Activated naive CD4-positive, alpha-beta T cell treated with anti-CD3 and anti-CD28 coated beads, Interleukin-2, amount 50 U/mL, for 16 hours (primary cell): ENCODE measurements at places on chromosomes 3 and 15.

- DNase-seq, result no peak
Measured at GRCh38 chr3:13044496-13045240, 28.6 kb downstream of the IQSEC1 start.

- no peak for DNase-seq
Measured at GRCh38 chr15:50506121-50506520, 40.3 kb downstream of the USP50 start.

DNA sequence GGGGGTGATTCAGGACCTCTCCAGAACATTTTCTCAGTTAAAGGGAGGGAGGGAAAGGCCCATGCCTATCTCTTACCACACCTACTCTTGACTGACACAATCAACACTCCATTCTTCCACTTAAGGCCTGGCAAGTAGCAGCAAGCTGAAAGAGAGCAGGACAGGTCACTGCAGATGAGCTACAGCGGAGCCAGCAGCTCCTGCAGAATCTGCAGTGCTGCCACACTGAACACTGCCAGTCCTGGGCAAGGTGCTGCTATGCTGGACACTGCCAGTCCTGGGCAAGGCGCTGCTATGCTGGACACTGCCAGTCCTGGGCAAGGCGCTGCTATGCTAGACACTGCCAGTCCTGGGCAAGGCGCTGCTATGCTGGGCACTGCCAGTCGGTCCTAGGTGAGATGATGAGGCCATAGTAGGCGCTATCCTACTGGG lies 143.7 kb downstream of the MYLK start:
- no peak for DNase-seq

GRCh38 chr3:104763007-104763406 lies 603.7 kb upstream of the ALCAM start:
- no peak for DNase-seq

- DNase-seq, result no peak
Measured at GRCh38 chr3:149473357-149474249, 894 bp upstream of the TM4SF4 start.

DNA sequence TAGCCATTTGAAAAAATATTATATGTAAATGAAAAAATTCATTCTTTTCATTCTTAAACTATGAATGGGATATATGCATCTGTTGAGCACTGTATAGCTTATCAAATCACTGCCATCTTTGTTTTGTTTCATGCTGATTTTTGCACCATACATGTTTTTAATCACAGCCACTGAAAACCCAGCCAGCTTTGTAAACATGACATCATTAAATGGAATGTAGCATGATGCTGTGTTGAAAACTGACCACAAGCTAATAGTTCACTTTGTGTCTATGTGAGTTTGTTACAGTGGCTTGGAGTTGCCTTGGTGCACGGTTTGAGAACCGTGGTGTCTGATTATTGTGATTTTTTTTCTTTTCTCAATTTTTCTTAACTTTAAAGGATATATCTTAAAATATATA lies 75.7 kb downstream of the GMPS start:
- no peak for DNase-seq

DNA sequence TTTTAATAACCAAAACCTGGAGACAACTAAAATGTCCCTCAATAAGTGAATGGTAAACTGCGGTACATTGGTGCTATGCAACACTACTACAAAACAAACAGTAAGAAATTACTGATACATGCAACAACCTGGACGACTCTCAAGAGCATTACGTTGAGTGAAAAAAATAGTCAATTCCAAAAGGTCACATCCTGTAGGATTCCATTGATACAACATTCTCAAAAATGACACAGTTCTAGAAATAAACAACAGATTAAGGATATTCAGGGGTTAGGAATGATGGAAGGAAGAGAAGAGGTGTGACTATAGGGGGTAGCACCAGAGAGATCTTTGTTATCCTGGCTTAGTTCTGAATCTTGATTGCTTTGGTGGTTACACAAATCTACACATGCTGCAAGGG lies 72.2 kb downstream of the ZNF148 start:
- DNase-seq, result no peak

GRCh38 chr15:63544258-63545026 lies 40.0 kb downstream of the USP3 start:
- no peak for DNase-seq

GRCh38 chr3:183301937-183302580 lies 49.0 kb downstream of the B3GNT5 start:
- no peak for DNase-seq

GRCh38 chr15:89947385-89947784 lies 34.6 kb upstream of the ARPIN start:
- DNase-seq, result no peak

DNA sequence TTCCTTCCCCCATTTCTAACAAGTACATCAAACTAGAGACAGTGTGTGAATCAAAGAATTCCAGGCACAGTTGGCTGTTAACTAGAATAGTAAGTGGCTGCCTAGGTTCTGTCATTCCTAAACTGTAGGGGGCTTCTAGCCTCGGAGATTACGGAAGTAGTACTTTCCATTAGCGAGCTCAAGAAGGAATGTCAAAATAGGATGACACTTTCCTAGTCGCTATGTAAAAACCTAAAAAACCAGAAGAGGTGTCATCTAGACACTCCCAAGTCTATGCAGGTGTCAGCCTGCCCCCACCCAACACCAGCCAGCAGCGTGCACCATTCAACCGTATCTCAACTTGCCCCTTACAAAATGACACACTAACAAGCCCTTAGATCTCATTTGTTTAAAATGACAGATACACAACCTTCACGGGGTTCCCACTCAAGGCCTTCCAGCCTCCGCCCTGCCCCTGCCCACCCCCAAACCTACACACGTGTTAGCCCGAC lies 874 bp downstream of the INO80 start:
- no peak for DNase-seq

GRCh38 chr3:2653706-2654105 lies 456.5 kb downstream of the IL5RA start:
- no peak for DNase-seq

DNA sequence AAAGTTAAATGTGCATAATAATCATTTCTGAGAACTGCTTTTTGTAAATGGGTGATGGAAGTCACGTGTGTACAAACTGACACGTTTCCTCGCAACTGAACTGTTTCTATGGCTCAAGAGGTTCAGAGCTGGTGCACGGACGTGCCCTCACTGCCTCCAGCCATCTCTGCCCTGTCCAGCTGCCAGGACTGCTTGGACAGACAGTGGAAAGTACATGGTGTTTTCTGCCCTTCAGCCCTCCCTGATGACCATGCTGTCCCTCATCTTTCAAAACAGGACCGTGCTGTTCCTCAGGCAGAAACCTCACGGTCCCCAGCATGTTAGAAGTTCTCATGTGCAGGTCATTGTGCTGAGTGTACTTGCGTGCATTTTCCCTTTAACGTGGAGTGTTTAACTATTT lies 38.7 kb downstream of the GJD2 start:
- DNase-seq, result no peak

GRCh38 chr15:33985751-33986150 lies 17.5 kb downstream of the CHRM5 start:
- no peak for DNase-seq

- no peak for DNase-seq
Measured at GRCh38 chr3:128323206-128324081, 143.2 kb downstream of the DNAJB8 start.

GRCh38 chr3:46407970-46408369 lies 911 bp downstream of the CCRL2 start:
- DNase-seq, result no peak

GRCh38 chr15:79539401-79539800 lies 107.3 kb downstream of the MINAR1 start:
- DNase-seq, result no peak

GRCh38 chr3:45182915-45183871 lies 37.0 kb upstream of the CDCP1 start:
- no peak for DNase-seq

GRCh38 chr15:29776859-29777258 lies 45.4 kb downstream of the TJP1 start:
- DNase-seq, result no peak

- no peak for DNase-seq
Measured at GRCh38 chr3:39332525-39332924, 3.0 kb downstream of the CCR8 start.

DNA sequence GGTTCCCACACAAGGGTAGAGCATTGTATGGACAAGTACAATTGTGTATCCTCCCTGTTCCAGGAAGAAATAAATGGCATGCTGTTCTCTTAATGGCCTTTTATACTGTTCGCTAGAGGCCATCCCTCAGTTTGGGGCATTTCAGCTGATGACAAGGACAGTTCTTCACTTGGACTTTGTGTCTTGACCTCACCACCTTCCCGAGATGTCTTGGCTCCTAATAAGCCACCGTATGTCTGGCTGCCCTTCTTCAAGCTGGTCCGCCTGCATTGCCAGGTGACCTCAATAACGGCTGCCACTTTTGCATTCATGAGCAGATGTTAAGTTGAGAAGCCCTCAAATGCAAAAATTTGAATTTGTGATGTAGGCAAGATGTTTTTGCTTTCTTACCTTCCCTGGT lies 24.1 kb downstream of the ZBTB38 start:
- DNase-seq, result no peak

DNA sequence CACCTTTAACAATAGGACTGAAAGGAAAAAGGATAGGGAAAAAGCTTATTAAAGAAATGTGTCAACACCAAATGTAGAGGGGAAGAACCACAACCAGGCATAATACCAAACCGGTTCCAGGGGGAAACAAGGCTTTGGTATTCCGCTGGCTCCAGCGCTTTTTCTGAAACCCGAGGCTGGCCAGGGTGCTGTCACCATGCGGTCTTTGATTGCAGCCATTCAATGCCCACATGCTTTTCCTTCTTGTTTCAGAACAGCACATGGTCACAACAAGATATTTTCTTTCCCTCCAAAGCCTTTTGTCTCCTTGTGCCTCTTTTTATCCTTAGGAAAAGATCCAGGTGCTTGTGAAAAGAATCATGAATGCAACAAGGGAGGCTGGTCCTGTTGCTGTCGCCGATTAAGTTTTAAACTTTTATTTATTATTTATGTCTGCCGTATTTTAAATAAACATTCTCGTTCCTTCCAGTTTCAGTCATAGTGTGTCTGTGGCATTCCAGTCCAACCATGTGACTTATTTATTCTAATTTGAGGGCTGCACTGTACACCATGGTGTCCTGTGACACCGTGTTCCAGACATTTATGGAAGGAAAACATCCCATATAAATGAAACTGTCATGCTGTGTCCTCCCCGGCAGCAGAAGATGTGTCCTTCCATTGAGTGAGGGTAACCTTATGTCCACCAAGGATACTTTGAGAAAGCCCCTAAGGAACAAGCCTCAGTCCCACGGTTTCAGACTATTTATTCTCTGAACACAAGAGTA lies 41.1 kb downstream of the CCK start:
- no peak for DNase-seq

DNA sequence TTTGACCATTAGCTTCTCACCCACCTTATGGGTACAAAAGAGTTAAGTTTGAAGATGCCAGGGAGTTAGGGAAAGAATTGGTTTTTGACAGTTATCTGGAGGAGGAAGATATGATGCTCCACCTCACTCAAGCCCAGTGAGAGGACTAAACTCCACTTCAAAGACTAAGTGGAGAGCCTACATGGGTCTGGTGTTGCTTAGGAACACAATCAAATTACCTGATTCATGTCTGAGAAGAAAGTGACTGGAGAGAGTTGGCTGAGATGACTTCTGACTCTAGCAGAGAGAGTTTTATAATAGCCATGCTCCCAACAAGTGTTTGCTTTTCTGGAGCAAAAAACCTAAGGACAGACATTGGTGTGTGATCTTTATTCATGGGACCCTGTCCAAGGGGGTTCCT lies 43.3 kb downstream of the SUCNR1 start:
- DNase-seq, result no peak

- no peak for DNase-seq
Measured at GRCh38 chr3:64648927-64649906, 38.6 kb downstream of the ADAMTS9 start.

GRCh38 chr3:181738551-181738950 lies 26.8 kb downstream of the SOX2 start:
- no peak for DNase-seq

DNA sequence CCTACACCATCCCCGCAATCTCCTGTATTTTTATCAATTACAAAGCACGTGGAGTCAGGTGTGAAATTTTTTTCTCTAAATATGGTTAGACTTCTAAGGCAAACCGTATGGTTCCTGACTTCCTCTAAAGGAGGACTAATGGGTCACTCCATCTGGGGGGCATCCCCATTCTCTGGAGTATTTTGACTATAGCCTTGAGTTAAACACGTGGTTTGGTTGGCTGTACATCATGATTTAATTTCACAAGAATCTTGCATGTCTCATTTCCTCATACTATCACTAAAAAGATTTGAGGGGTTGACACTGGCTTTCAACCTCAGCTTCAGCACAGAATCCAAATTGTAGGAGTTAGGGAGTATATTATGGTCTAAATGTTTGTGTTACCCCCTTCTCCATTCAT lies 25.3 kb upstream of the ZNF770 start:
- DNase-seq, result no peak

DNA sequence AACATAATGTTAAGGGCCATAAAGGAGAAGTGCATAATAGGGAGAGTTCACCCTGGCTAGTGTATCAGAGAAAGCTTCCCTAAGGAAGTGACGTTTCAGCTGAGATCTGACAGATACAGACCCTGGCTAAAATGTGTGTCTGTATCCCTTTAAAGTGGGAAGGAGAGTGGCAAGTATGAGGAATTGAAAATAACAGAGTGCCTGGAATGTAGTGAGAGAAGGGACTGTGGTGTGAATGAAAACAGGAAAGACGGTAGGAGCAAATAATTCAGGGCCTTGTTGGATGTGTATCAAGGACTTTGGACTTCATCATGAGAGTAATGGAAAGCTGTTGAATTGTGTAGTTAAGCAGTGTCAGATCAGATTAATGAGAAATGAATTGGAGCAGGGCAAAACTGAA lies 30.5 kb downstream of the NEO1 start:
- DNase-seq, result no peak

DNA sequence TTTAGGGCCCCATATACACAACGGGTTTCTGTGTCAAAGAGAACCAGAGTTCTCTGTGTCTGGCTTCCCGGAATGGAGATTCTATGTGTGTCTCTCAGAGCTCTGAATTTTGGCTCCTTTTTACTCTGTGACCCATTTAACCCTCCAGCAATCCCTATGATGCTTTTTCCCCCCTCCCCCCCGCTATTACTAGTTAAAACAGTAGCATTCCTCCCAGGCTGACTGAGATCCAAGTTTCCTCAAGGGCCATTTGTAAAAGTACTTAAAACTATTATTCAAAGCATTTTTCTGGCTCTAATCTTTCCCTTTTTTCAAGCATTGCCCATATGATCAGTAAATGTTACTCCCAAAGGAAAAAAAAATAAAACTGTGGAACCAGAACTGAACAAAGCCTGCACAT lies 6.6 kb upstream of the STAC start:
- no peak for DNase-seq

GRCh38 chr3:32994045-32994444 lies 42.6 kb downstream of the CCR4 start:
- DNase-seq, result no peak
